ENCODE measurements at places on chromosomes 12 and 14.

DNA sequence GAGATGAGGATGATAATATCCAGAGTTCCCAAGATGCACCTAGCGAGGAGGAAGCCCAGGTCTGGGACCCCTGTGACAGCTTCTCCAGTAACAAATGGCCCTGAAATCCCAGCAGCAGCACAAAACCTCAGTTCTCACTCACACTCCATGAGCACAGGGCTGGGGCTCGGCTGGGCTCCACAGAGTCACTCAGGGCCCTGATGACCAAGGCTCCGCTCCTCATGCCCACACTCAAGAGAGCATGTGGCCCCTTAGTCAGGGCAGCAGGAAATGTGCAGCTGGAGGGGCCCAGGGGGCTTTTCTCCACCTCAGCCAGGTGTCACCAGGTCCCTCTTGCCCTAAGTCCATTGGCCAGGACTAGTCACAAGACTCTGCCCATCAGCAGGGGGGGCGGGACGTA lies 242.7 kb upstream of the SFSWAP start:
- DNase-seq: no peak

- no peak for DNase-seq
Observed at GRCh38 chr12:50190859-50191258, 23.7 kb upstream of the CERS5 start.

DNA sequence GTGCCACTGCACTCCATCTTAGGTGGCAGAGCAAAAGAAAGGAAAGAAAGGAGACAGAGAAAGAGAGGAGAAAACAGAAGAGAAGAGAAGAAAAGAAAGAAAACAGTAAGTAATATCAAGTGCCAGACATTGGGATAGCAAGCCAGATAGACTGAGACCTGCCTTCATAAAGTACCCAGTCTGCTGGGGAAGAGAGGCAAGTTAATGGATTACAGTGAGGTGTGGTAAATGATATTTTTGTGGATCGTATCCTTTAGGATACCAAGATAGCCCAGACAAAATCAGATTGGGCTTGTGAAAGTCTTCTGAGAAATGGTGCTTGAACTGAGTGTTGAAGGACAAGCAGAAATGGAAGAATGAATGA lies 1.5 kb upstream of the SPTSSA start:
- DNase-seq: no peak

- no peak for DNase-seq
Observed at GRCh38 chr12:123943816-123944215, 28.8 kb downstream of the CCDC92 start.

DNA sequence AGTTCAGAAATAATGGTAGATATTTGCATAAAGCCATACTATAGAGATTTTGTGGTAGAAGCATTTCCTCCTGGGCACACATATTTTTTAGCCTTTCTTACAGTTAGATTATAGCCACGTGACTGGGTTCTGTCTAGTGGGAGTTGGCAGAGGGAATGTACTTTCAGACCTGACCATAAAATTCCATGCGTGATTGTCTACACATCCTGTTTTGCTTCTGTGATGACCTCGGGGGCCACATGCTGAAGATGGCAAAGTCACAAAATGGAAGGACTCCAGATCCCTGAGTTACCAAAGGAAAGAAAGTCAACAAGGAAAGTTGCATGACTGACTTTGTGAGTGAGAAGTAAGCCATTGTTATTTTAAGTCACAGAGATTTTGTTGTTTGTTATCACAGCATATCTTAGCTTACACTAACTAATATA lies 14.6 kb upstream of the MIA2 start:
- no peak for DNase-seq

- DNase-seq: no peak
Observed at GRCh38 chr14:95472819-95473251, 43.6 kb downstream of the SYNE3 start.

- DNase-seq: no peak
Observed at GRCh38 chr14:64400829-64401459, 12.8 kb downstream of the MTHFD1 start.

- no peak for DNase-seq
Observed at GRCh38 chr12:94663071-94663470, 12.7 kb upstream of the TMCC3 start.
